ENCODE measurements at places on chromosomes 11 and 22.

GRCh38 chr11:131186629-131187101 lies 183.8 kb upstream of the NTM start:
- DNase-seq = no peak

DNA sequence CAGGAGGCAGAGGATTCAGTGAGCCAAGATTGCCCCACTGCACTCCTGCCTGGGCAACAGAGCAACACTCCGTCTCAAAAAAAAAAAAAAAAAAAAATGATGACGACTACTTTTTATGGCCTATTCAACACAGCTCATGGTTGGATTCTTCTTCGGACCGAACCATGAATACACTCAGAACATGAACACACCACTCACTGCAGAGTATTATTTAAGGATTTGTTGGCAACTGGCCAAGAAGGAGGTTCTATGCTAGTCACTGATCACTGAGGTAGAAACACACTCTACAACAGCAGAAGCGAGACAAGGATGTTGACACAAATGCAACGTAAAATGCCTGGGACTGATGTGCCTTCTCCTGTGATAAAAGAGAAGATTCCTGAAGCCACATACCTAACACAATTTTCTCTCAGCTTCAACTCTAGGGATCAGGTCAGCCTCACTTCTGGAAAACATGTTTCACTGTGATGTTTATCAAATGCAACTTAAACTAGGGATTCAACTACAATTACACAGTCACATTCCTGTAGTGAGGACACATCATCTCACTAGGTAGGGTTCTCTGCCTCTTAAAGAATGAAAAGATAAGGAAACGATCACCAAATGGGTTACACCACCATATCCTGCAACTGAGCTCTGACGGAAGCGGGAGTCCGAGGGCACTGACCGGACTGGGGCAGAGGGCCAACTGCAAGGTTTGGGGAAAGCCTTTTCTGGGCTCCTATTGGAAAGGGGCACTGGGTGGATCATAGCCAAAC lies 82.5 kb downstream of the SGSM3 start:
- no peak for DNase-seq

- DNase-seq = no peak
These were observed 24.1 kb upstream of the WNT7B start for GRCh38 chr22:46001046-46001425.

DNA sequence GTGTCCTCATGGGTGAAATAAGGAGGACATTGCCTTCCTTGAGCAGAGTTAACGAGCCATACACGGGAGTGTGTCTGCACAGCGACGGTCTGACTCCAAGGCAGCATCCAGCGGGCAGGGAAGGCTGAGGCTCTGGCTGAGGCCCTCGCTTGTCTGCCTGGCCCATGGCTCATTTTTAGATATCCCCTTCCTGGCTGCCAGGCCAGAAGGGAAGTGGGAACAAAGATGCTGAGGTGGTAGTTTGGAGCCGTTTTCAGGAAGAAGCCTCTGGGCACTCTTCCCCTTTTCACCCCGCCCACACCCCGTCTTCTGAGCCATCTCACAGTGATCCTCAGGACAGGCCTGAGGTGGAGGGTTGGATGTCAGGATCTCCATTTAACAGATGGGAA lies 3.0 kb upstream of the SLCO2B1 start:
- DNase-seq = no peak

DNA sequence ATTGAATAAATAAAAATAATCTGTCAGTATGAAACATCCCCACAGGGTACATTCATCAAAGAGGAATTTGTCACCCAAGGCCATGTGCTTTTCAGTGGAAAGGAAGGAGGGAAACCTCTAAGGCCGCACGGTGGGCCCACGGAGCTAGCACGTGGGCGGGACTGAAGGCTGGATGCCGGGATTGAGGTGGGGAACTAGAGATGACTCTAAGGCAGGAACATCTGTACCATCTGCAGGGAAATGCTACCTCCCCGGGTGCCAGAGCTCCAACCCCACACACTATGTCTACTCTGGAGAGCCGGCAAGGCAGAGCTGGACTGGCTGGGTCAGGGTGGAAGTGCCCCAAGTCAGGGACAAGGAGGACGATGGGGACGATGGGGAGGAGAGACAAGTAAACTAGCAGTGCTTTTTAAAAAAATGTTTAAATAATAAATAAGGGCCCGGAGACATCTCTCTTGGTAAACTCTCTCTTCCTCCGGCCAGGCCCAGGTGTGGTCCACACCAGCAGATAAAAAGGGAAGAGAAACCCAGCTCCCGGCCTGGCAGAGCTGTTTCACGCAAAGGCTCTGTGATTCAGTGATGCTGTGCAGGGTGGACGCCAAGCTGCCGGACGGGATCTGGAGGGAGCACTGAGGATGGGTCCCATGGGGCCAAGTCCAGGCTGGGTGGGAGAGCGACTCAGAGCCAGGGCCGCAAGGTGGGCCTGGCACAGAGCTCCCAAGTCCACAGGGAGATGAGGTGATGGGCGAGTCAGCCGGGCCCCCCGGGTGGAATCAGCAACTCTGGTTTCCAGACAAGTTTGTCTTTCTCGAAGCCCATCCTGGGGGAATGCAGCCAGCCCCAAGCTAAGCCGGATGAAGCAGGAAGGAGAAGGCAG lies 5.8 kb downstream of the LIF start:
- no peak for DNase-seq

DNA sequence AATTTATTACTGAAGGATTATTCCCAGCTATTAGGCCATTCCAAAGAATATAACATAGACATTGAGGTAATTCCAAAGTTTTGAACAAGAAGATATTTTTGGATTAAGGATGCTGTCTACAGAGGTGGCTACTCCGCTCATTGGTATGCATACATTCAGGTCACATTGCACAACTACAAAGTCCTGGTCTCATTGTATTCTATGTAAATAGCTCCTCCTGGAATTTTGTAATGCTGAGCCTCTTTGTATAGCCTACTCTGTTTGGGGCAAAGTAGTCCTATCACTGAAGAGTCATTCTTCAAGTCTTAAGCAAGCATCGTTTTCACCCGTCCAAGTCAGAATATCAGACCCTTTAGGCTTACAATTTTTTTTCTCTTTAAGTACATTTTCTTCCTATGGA lies 142.4 kb downstream of the KIF18A start:
- no peak for DNase-seq

- DNase-seq = no peak
These were observed 17.1 kb upstream of the SYTL2 start for GRCh38 chr11:85827748-85828639.

- no peak for DNase-seq
These were observed 107.1 kb upstream of the BID start for GRCh38 chr22:17881366-17881765.

- DNase-seq = no peak
These were observed 59.5 kb upstream of the PRSS23 start for GRCh38 chr11:86740628-86741483.

- no peak for DNase-seq
These were observed 27.1 kb downstream of the BRD1 start for GRCh38 chr22:49800408-49801238.

DNA sequence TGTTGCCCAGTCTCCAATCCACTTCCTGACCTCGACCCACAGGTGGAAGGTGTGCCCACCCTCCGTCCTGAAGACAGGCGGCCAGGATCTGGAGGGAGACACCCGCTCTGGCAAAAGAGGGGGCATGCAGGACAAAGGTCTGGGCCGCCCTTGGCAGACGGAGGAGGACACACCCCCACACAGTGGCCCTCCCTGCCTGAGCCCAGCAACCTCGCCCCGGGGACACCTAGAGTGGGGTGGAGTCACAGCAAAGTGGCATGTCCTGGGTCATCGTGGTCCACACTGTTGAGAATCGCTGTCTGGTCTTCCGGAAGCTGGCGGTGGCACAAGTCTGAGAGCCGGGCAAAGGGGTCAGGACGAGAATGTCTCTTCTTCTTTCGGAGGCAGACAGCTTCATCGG lies 47.9 kb downstream of the IGSF9B start:
- no peak for DNase-seq

DNA sequence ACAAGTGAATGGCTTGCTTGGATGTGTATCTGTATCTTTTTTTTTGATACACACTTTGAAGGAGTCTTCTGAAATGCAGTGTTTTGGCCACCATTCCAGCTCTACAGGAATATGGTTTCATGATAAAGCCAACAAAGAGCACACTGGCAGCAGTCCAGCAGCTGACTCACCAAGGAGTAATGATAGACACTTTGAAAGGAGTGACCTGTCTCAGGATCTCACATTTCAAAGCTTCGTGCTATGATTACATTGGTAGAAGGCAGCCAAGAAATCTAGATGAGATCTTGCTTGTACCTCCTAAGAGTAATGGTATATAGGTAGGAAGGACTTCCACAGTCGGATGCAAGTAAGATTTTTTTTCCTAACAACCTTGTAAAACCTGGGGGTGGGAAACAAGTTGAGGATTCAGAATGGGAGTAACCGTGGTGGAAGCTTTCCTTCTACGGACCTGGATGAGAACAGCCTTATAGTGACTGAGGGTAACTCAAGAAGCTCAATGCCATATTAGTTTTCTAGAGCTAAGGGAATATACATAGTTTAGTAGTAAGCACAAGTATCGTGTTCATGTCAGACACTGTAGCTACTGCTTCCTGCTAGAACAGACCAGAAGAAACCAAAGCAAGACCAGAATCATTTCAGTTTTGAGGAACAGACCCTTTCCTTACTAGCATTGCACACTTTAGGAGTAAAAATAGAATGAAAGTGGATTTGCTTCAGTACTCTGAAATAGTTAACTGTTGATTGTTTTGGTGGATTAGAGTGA lies 25.0 kb downstream of the MTMR3 start:
- DNase-seq = peak; percentile 11

Data from hypothalamus (tissue), 51 donors.